ENCODE measurements at places on chromosomes 4 and X. TPM values are rescaled to one million over a fixed set of nuclear protein-coding genes. Genes with fewer than 3 reads are reported as not detected.

DNA sequence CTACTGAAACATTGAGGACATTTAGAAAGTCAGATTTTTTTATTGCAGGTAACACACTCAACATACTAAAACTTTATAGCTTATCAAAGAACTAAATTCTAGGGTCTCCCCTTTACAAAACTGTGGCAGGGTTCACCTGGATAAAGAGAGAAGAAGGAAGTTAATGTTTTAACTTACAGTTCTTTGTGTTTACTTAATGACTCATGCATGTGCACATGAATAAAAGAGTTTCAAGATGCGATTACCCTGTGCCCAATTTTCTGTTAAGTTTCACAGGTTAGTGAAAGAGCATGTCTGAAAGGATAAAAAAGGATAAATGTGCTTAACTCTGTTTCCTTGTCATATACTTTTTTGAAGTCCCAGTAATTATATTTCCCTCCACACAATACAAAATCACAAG, 16.8 kb downstream of the DCAF8L1 start:
- no peaks in the 10 kb centered on the region for H3K4me1 ChIP-seq
- no peak overlapping the region for H3K27ac ChIP-seq
- no peak for DNase-seq

DNA sequence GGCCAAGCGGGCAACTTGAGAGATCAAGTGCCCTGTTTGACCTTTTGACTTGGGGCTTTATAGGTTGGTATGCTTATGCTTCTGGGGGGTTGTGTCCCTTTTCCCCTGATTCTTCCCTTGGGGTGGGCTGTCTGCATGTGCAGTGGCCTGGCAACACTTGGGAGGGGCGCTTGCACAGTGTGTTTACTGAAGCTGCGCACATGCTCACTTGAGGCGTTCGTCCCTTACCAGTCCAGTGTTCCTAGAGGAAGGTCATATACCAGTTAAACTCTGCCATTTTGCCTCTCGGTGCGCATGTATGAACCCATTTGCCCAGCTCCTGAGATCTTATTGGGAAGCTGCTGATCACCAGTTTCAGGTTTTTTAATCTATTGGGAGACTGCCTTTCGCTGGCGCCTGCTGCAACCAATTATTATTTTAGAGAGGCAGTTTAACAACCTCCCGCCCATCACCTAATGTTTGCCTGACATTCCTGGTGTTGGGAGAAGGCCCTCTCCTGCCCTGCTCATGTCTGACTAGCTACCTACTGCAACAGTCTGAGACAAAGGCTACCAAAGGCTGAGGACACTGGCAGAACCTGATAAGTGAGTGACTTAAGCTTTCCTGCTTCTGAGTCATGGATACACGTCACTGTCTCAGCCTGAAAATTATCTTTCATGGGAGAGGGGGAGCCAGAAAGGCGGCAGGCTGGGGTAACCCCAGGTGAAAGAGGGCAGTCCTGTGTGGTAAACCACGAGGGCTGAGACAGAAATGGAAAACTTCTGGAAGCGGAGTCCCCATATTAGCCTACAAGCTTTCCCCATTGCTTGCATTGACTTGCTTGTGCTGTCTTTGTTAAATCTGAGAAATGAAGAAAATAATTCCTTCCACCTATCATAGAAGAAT, 97.6 kb downstream of the CPE start:
- no peaks in the 10 kb centered on the region for H3K27me3 ChIP-seq
- no peaks in the 10 kb centered on the region for H3K4me1 ChIP-seq
- no peak for DNase-seq

The RHOXF1 gene
- total RNA-seq: 1.9 TPM

The MAGEC2 gene
- total RNA-seq: not detected

The VCX gene
- total RNA-seq: not detected
